Stimulated activated CD8-positive, alpha-beta memory T cell treated with anti-CD3 and anti-CD28 coated beads, Interleukin-7, amount 100 ng/mL, for 1 hour (primary cell): ENCODE measurements at places on chromosomes 12 and 14.

DNA sequence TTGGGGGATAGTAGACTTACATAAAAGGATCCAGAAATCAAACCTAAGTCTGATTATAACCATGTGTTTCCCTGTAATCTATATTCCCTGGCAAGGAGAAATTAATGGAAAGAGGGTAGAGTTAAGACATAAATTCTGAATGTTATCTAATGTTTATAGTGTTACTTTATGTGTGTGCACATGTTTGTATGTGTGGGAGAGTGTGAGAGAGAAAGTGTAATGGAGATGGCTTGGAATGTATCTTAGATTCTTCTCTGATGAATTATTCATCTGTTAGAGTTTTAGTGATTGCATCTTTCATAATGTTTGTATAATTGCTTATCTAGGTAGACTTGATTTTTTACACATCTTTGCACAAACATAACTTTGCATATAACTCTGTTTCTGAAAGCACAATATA is 490.9 kb downstream of the FLRT2 start:
- no peak for DNase-seq

- DNase-seq = no peak
Observed at GRCh38 chr12:70919597-70920035, 922 bp downstream of the PTPRR start.

DNA sequence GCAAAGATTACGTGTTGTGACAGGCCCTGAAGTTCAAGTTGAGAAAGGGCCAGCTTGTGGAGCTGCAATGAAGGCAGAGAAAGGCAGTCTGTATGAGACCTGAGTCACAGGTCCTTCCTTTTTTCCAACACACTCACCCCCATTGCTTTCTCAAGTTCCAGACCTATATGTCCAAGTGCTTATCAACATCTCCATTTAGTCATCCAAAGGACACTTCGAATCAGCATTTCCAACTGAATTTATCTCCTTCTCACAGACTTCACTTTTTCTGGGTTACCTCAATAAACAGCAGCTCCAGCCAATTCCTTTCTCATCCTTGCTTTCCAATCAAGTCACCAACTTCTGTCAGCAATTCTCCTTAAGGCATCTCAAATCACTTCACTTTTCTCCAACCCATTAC is 56.4 kb upstream of the KIF21A start:
- no peak for DNase-seq

DNA sequence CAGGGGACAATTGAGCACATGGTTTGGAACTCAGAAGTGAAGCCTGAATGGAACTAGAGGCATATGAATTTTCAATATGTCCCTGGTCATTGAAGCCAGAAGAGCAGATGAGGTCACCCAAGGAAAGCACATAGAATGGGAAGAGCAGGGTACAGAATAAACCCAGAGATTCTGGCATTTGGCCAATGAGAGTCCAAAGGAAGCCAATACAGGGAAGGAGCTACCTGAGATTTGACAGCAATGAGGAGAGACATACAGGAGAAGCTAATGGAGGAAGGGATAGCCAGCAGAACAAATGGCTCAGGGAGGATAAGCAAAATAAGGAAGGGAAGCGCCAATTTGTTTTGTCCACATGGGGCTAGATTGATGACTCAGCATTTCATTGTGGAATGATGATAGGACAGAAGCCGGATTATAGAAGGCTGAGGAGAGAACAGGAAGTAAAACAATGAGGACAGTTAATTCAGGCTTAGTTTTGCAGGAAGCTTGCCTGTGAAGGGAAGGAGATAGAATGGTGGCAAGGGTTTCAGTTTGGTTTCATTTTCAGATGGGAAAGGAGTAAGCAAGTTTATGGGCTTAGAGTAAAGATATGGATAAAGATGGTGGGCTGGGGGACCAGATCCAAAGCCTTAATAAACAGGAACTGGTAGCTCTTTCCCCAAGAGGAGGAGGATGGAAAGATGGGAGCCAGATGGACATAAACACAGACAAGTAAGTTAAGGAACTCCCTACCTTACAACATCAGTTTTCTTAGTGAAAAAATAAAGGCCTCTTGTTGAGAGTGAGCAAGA is 3.2 kb upstream of the SPTSSA start:
- DNase-seq = no peak

- no peak for DNase-seq
Observed at GRCh38 chr12:104668274-104668718, 211.5 kb downstream of the CHST11 start.

DNA sequence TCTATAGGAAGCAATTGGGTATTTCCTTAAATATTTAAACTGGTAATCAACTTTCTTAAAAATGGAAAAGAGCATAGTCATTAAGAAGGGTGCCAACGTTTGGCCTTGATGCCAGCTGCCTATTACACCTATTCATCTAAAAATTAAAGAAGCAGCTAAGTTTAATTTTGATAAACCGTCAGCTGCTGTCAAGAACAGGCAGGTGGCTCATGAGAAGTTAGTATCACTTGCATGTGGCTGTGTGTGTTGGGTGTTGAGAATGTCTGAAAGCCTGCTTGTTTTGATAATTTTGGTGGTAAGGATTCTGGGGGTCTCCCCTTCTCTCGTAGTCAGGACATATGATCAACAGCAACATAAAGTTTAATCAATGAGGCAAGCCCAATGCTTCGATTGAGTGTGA is 6.5 kb downstream of the GLRX5 start:
- no peak for DNase-seq

DNA sequence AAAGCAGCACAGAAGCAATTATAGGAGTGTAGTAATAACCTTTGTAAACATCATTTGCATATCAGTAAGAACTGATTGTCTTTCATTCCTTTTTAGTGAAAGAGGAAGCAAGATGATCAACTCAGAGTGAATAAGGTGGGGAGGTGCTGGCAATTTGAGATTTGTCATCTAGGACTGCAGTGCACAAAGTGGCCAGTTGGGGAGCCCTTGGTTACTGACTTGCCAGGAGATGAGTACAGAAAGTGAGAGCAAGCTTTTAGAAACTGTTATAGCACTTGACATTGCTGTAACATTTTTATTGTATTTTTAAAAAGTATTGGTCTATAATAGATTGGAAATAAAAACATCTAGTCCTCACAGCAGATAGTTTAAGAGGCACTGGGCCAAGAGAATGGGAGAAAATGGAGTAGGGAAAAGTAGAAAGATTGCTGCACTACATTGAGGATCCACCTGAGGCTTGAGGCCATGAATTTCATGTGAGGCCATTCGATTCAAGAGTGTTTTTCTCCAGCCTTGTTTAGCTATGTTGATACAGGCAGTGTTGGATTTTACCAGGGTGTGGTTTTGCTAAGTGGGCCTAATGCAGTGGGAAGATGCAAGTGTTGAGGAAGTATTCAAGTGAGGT is 98.2 kb downstream of the SNAPC1 start:
- DNase-seq = peak; percentile 37

DNA sequence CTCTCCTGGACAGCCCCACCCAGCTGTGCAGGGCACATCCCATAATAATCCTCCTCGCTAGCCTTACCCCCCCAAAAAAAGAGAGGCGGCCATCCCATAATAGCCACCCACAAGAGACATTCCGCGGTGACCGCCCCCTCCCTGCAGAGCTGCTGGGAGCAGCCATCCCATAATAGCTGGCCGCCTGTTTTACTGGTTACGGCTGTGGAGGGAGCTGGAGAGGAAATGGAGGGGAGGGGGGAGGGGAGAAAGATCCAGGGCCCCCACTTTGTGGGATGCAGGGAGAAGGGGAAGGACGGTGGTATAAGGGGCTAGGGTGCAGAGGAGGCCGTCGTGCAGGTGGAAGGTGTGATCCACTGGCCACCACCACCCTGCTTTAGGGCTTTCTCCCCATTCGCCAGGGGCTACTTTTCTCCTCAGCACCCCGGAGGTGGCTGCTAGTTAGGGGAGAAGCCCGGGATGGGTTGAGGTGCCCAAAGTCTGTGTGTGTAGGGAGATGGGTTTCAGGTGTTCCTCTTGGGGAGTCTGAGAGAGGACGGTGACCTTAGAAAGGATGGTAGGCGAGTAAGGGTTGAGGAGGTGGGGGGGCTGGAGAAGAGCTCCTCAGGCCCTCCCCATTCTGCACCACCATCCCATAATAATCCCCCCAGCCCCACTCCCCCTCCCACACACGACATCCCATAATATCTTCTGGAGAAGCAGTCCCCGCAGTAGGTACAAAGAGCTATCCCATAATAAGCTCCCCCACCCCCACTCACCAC is 6.0 kb upstream of the CHD4 start:
- DNase-seq = no peak
